GM18507 (cell line): ENCODE measurements at places on chromosomes 11 and 22.

DNA sequence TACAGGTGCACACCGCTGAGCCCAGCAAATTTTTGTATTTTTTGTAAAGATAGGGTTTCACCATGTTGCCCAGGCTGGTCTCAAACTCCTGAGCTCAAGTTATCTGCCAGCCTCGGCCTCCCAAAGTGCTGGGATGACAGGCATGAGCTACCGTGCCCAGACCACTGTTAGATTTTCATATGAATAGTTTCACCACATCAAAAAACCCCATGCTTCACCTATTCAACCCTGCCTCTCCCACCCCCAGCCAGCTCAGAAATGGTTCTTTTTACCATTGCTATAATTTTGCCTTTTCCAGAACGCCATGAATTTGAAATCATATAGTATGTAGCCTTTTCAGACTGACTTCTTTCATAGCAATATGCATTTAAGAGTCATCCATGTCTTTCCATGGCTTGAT, 37.9 kb downstream of the CDPF1 start:
- DNase-seq, result no peak

GRCh38 chr11:93653080-93653479, 8.4 kb upstream of the CEP295 start:
- DNase-seq, result no peak

DNA sequence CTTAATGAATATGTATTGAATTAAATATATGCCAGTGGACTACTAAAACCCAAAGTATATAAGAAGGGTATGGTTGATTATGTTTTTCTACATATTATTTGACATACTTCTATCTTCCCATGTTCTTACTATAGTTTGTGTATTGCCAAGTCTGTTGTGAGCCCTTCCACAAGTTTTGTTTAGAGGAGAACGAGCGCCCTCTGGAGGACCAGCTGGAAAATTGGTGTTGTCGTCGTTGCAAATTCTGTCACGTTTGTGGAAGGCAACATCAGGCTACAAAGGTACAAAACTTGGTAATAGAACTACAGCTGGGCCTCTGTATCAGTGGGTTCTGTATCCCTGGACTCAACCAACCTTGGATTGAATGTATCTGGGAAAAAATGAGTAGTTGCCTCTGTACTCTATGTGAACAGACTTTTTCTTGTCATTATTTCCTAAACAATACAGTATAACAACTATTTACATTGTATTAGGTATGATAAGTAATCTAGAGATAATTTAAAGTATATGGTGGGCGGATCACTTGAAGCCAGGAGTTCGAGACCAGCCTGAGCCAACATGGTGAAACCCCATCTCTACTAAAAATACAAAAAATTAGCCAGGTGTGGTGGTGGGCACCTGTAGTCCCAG, 38.7 kb upstream of the TTC36 start:
- DNase-seq, result peak; percentile 47

DNA sequence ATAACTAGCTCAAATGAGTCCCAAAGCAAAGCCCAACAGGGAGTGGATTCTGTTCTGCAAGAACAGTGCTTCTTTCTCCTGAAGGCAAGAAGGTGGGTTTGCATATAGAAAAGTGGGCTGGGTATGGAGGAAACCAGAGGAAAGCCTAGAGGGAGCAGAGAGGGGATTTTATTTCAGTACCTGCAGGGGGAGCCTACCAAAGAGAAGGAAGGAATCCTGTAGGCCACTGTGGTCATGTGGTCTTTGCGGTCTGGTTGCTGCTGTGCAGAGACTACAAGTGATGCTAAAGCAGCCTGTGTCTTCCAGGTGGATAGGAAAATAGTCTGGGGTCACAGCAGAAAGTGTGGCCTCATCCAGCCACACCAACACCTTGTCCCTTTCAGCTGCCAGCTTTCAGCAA, 33.2 kb upstream of the ZBTB16 start:
- DNase-seq, result no peak

GRCh38 chr11:132242632-132243031, 872.2 kb downstream of the NTM start:
- DNase-seq, result no peak

DNA sequence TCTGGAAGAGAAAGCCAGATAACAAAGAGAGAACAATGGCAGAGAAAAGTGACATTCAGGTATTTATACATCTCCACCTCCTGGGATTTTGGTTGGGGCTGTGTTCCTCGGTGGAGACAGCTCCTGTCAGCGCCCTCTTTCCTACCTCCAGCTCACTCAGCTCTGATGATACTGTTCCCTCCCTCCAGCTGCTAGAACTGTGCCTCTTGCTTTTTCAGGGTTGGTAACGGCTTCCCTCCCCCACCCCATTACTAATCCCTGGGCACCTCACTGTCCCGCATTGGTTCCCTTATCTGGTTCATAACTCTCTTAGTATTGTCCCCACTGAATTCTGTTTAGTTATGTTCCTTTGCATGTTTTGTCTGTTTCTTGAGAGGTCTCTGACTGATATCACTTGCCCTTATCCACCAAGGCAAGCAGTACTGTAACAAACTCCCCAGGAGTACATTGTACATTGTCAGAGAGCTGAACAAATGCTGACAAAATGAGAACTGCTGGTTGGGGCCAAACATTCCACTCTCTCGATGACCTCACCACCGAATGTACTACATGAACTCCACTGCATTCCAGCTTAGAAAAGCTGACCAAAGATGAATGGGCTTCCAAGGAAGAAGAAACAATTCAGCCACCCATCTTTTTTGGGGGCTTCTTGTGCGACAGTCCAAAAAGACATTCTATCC, 5.7 kb upstream of the FBXO3 start:
- DNase-seq, result no peak

- no peak for DNase-seq
Observed at GRCh38 chr22:49011769-49012648, 815.7 kb downstream of the BRD1 start.

DNA sequence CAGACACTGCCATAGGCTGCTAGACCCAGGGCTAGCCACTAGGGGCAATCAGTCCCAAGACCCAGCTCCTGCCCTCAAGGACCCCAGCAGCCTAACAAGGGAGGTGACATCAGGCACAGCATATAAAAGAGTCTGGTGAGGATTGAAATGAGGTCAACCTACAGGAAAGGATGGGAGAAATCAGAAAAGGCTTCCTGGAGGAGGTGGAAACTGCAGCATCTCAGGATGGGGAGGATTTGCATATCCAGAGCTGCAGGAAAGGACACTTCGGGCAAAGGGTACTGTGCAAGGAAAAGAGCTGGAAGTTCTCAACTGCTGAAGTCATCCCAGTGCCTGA, 2.9 kb upstream of the ARFGAP2 start:
- DNase-seq, result no peak

- DNase-seq, result no peak
Observed at GRCh38 chr22:36636916-36637315, 66.6 kb downstream of the CACNG2 start.

GRCh38 chr11:14713496-14714244, 70.1 kb downstream of the PDE3B start:
- DNase-seq, result no peak

DNA sequence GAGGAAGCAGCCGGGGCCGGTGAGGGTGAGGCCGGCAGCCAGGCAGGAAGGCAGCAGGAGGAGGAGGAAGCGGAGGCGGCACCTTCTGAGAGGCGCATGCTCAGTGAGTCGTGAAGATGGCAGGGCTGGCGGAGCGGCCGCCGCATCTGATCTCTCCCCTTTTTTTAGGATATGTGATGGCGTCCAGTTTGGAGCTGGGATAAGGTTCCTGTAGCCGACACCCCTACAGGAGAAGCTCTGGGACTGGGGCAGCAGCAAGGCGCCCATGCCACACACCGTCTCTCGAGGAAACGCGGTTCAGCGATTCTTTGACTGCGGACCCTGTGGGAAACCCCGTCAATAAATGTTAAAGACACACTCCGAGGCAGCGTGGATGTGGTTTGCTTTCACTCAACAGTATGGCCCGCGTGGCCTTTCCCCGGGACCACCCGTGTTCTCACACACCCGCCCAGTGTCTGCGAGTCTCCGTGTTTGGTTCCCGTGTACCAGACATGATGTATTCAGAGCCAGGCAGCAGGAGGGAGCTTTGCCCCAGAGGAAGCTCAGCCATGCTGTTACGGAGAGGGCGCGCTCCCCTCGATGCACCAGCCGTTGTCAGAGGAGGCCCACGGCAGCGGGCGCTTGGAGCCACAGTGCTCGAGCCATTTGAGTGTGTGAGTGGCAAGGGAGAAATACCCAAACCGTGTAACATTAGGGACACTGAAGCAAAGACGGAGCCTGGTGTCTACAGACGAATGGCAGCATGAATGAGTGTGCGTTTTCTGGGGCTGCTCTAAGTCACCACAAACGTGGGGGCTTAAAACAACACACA, 27.7 kb upstream of the PARVB start:
- DNase-seq, result peak; percentile 76

DNA sequence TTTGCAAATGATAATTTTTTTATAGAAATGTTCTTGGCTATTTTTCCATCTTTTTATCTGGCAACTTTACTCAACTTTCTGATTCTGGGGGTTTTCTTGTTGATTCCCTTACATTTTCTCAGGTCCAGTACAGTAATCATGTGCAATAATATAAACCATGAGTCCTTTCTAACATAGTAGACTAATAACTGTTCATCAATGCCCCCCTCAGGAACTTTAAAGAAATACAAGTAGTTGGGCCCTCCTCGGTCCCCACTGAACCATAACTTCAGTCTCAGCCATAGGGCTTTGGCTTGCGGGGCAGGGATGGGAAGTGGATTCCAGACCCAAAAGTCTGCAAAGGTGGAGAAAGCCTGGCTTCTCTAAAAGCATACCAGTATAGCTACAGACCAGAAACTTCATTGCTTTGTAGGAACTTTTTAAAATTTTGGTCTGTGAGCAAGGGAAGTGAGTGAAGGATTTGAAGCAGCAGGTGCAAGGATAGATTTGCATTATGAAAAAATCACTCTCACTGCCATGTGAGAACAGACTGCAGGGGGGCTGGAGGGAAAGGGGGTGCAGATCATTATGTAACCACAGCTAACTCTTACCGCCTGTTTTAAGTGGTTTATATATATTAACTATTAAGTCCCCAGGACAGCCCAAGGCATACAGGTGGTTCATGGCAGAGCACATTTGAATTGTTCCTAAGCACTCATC, 10.4 kb upstream of the TUB start:
- DNase-seq, result no peak

- no peak for DNase-seq
Observed at GRCh38 chr11:124935548-124936514, at the start of gene HEPACAM. TSS of gene HEPACAM (minus strand) at chr11:124936047. CDS start at chr11:124936006, 41 bp downstream.

DNA sequence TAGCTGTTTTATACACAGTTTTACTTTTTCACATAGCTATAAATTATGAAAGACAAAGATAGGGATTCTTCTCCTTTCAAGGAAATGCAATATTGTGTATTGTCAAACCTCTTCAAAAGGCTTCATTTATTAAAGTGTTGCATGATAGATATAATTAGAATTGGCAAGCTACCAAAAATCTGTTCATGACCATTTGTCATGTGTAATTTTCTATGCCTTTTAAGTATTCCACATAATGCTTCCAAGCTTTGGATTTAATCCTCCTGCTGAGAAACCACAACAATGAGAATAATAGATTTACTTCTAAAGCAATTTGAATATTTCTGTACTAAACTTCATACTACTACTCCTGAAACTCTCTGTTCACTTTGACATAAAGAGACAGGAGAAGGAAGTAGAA, 403.2 kb upstream of the CCDC179 start:
- DNase-seq, result no peak

DNA sequence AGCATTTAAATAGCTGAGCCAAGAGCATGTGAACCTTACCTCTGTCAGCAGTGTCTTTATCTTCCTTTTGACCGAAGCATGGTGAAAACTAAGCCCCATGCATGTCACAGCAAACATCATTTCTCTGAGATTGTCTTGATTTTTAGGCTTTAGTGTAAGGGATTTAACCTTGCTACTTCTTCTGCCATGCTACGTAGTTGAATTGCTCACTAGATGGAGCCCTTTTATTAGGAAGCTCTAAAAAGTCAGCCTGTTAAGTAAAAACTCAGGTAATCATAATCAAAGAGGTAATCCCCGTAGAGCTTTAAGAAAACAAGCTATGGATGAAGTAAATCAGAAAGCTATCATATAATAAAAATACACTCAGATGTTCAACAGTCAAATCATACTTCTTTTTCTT, 149.5 kb downstream of the PGR start:
- DNase-seq, result no peak

DNA sequence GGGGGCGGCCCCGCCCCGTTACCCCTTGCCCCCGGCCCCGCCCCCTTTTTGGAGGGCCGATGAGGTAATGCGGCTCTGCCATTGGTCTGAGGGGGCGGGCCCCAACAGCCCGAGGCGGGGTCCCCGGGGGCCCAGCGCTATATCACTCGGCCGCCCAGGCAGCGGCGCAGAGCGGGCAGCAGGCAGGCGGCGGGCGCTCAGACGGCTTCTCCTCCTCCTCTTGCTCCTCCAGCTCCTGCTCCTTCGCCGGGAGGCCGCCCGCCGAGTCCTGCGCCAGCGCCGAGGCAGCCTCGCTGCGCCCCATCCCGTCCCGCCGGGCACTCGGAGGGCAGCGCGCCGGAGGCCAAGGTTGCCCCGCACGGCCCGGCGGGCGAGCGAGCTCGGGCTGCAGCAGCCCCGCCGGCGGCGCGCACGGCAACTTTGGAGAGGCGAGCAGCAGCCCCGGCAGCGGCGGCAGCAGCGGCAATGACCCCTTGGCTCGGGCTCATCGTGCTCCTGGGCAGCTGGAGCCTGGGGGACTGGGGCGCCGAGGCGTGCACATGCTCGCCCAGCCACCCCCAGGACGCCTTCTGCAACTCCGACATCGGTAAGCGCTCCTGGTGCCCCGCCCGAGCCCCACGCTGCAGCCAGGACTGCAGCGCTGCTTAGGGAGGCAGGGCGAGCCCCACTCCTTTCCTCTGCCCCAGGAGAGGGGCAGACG, at the start of gene TIMP3:
Gene TIMP3, plus strand, starts transcription at position 169 of the 700 bp plus-strand sequence. Its CDS starts 297 bp downstream, at position 466.
- no peak for DNase-seq

- no peak for DNase-seq
Observed at GRCh38 chr22:23418159-23418788, 161.8 kb downstream of the IGLL1 start.

DNA sequence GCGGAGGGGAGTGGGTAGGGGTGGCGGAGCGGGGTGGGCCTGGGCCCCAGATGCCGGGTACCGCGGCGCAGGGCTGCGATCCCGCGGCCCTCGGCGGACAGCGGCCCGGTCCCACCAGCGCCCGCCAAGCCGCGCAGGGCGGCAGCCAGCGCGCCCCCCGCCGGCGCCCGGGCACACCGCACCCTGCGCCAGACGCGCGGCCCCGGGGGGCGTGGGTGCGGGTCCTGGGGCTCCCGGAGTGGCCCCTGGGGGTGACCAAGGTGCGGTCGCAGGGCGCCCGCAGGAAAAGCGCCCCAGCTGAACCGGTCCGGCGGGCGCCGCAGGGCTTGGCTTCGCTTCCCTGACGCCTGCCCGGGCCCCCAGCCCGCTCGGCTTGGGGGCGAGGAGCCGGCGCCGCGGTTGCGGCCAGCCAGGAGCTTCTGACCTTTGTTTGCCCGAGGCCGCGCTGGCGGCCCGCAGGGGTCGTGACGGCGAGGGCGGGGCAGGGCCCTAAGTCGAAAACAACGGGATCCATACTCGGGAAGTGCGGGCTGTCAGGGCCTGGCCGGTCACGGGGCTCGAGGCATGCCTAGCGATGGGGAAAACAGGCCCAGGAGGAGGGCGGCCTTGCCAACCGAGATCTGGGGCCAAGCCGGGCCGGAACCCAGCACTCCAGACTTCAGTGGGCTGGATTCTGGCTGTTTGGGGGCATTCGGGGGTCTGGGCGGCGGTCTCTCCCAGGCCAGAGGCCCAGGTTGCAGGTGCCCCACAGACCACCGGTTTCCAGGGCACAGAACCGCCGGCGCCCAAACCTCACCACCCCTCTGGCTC, 581 bp upstream of the AP5B1 start:
- DNase-seq, result no peak

- DNase-seq, result no peak
Observed at GRCh38 chr11:133619973-133620372, 87.7 kb upstream of the OPCML start.

- no peak for DNase-seq
Observed at GRCh38 chr22:26115266-26115665, 54.0 kb upstream of the SEZ6L start.
